ENCODE measurements at places on chromosomes 16 and 17. TPM values are rescaled to one million over a fixed set of nuclear protein-coding genes. Genes with fewer than 3 reads are reported as not detected.

The VPS4A gene
- 27.4 TPM for total RNA-seq

DNA sequence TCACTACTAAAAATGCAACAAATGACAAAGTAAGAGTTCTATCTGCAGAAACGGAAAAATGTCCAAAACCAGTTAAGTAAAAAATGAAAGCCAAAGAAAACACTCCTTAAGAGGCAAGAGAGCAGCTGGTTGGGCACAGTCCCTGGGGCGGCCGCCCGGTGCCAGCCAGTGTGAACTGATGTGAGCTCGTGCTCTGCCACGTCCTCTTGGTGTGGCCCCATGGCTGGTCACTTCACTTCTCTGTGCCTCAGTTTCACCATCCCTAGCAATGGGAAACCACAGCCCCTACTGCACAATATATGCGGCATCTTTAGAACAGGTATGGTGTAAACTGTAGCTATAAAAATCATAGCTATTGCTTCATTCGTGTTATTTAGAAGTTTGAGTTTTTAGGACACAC lies 21.2 kb downstream of the USP36 start:
- no peak for DNase-seq

The NOL11 gene
- 25.3 TPM for total RNA-seq

DNA sequence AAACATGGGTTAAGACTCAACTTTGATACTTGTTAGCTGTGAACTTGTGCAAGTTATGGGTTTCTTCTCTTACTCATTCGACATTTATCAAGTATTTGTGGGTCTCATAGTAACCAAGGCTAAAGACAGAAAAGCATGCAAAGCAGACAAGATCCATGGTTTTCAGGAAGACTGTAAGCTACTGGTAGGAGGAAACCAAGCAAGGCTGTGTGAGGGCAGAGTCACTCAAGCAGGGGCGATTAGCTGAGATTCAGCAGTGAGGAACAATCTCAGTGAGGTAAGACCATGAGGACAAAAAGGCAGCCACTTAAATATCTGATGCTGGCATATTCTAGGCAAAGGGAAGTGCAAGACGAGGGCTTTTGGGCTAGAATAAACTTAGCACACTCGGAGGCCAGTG lies 29.5 kb downstream of the MBTD1 start:
- DNase-seq: no peak

The TBC1D28 gene
- total RNA-seq: not detected

DNA sequence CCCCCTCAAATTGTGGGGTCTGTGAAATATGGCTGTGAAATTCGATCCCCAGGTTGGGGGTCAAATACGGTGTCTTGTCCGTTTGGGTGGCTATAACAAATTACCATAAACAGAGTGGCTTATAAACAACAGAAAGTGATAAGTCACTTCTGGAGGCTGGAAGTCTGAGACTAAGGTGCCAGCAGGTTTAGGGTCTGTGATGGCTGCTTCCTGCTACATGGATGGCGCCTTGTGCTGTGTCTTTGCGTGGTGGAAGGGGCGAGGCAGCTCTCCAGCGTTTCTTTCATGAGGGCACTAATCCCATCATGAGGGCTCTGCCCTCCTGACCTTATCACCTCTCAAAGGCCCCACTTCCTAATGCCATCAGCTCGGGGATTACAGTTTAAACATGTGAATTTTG lies 120.0 kb downstream of the IRF8 start:
- DNase-seq: no peak

DNA sequence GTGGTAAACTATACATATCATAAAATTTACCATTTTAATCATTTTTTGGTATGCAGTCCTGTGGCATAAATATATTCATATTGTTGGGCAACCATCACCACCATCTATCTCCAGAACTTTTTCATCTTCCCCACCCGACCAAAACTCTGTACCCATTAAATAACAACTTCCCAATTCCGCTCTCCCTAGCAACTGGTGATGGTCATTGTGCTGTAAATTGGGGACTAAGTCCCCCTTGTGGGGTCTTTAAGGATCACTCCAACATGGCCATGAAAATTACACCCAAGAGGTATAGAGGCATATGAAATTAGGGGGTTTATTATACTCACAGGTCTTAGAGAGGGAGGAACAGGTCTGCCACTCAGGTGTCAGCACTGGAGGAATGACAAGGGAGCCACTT lies 57.4 kb upstream of the NKD1 start:
- DNase-seq: no peak

GRCh38 chr17:4154201-4154600 lies 11.2 kb downstream of the CYB5D2 start:
- no peak for DNase-seq

DNA sequence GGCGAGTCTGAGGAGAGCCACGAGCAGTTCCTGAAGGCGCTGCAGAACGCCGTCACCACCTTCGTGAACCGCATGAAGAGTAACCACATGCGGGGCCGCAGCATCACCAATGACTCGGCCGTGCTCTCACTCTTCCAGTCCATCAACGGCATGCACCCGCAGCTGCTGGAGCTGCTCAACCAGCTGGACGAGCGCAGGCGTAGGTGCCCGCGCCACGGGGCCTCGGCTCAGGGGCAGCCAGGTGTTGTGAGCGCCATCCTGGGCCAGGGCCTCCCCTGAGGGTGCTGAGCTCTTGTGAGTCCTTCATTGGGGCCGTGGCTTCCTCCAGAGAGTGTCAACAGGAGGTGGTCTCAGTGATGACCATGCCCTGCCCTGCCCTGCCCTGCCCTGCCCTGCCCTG lies 7.4 kb upstream of the MRPL12 start:
- DNase-seq: no peak

GRCh38 chr17:48816774-48817590 lies at the start of gene TTLL6:
TTLL6 (minus strand) TSS chr17:48817229; CDS start chr17:48817072, 157 bp downstream.
- peak; percentile 84 for DNase-seq

The GPR179 gene
- 0.05 TPM for total RNA-seq

GRCh38 chr17:19002805-19003542 lies 1.6 kb downstream of the FAM83G start:
- no peak for DNase-seq

GRCh38 chr16:53817117-53817755 lies 113.3 kb downstream of the FTO start:
- no peak for DNase-seq

The KRT14 gene
- not detected for total RNA-seq

- DNase-seq: no peak
Measured at GRCh38 chr17:55762086-55762858, 11.4 kb downstream of the PCTP start.

DNA sequence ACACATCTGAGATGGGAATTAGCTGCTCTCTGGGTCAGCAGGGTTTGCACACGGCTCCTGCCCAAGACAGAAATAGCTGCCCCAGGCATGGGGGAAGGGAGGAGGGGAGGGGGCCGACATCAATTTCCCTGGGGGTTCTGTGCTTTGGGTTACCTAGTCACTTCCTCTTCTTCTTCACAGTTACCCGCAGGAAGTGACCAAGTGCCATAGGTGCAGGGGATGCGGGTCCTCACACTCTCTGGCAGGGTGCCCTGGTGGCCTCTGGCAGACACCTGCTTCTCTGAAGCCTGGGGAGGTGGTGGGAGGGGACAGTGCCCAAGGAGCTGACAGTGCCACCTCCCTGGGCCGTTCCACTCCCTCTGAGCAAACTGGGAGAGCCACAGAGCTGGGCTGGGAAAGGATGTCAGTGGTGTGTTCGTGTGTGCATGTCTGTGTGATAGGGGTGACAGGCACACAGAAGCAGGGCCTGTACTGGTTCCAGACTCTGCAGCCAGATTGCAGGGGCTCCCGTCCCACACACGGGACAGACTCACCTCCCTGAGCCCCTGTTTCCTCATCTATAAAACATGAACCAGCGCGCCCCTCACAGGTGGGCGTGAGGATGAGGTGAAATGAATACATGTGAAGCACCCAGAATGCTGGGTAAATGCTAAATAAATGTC lies 18.2 kb downstream of the SCN4A start:
- no peak for DNase-seq

DNA sequence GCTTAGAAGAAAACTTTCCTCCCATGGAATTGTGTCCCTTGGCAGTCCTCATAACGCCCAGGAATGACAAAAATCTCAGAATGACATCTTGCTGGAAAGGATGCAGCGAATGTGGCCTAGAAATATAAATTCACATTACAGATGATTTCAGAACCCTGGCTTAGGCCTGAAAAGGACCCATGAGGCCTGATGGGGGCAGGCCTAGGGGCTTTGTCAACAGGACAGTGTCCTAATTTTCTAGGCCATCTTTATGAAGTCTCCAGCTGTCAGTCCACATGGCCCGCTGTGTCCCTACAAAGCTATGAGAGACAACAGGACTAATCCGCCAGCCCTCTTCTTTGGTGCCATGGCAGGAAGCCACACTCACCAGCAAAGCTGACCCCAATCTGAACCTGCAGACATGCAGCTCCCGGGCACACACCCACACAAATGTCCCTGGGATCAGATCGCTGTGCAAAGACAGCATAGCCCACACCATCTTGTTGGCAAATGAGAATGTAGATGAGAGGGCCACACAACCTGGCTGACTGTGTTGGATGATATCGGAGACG lies 40.4 kb upstream of the DNAH17 start:
- no peak for DNase-seq

The CCL18 gene
- 1.1 TPM for total RNA-seq

DNA sequence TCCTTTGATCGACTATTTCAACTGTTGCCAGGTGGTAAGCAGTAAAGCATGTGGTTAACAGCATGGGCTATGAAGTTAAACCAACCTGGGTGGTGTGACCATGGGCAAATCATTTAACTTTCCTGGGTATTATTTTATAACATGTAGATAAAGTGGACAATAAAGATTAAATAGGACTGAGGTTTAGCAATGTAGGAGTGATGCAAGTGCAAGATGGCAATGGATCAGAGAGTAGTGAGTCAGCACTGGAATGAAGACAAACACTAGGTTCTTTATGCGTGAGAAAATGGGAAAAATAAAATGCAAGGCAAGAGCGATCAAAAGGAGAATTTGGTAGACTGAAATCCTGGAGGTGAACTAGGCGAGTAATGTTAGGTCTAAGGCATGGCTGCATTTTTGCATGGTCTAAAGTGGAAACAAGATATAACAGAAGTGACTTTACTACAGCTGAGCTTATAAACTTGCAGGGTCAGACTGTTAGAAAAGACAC lies 222.4 kb upstream of the AXIN2 start:
- no peak for DNase-seq

DNA sequence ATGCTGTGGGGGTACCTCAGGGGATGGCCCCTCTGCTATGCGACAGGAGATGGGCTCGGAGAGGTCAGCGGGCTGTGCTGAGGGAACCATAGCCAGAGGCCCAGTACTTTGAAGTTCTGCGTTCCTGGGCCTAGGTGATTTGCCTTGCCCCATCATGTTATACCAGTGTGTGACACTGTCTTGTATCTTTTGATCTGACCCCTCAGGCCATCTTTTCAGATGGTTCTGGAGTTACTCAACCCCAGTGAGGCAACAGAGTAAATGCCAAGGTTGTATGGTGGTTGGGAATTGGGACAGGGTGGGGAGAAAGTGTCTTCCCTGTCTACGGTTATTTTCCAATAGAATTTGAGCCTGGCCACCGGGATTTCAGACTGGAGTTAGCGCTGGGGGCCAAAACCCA lies 8.5 kb downstream of the MSI2 start:
- no peak for DNase-seq

GRCh38 chr16:19524356-19524615 lies 544 bp downstream of the CCP110 start:
- DNase-seq: no peak

The NACA2 gene
- total RNA-seq: not detected

GRCh38 chr17:1312261-1312870 lies 32.9 kb downstream of the TRARG1 start:
- no peak for DNase-seq

GRCh38 chr17:77395501-77396048 lies 254.8 kb downstream of the SEC14L1 start:
- no peak for DNase-seq

The CYGB gene
- 24.1 TPM for total RNA-seq

The MRM1 gene
- total RNA-seq: 8.7 TPM

DNA sequence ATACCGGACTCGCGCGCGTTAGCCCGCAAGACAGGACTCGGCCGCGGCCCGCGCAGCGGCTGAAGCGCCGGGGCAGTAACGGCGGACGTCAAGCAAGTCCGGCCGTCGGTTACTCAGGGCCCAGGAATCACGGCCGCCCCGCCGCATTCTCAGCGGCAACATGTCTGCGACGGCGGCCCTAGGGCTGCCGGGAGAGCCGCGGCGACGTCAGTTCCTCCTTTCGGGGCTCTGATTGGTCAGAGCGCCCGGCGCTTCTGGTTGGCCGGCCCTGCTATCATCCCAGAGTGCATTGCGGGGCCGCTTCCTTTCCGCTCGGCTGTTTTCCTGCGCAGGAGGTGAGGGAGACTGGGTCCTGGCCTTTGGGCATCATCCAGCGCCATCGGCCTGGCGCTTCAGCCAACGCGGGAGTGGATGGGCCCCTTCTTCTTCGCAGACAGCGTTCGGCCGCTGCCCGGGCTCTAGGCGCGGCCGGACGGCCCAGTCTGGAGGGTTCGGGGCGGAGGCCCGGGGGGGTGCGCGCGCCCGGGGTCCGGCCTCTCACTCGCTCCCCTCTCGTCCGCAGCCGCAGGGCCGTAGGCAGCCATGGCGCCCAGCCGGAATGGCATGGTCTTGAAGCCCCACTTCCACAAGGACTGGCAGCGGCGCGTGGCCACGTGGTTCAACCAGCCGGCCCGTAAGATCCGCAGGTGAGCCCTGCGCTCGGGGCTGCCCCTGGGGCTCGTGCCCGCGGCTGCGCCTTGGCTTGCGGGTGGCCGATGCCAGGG lies at the start of gene RPL13:
RPL13 (plus strand) TSS at position 305 of the 764 bp plus-strand sequence; CDS start at position 583, 278 bp downstream.
- peak; percentile 94 for DNase-seq

GRCh38 chr17:74391771-74392170 lies 24.5 kb downstream of the GPR142 start:
- no peak for DNase-seq

GRCh38 chr16:13856398-13856797 lies 63.6 kb upstream of the ERCC4 start:
- no peak for DNase-seq

DNA sequence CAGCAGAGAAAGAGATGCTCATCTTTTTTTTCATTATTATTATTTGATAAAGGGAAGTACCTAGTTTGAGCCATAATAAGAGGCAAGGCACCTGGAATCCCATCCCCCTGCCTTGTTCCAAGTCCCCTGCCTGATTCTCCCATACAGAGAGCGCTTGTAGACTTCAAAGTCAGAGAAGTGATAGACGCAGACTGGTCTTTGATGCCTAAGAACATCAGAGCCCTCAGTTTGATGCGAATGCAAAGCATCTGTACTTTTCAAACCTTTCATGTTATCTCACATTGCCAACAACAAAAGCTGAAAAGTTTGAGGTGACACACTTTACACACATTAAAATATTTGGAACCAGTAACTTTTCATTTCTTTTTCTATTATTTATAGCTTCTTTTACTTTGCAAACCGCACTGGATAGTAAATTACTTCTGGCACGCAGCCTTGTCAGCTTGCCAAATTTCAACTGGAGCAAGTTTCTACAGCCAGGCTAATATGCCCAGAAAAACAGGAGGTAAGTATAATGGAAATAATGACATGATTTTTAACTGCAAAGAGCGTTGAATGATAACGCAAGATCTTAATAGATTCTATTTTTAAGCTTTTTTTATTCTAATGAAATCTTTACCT lies 5.9 kb upstream of the UTP6 start:
- DNase-seq: no peak

GRCh38 chr16:87044032-87044382 lies 273.2 kb downstream of the C16orf95 start:
- no peak for DNase-seq
